ENCODE measurements at places on chromosomes 2 and 18.

DNA sequence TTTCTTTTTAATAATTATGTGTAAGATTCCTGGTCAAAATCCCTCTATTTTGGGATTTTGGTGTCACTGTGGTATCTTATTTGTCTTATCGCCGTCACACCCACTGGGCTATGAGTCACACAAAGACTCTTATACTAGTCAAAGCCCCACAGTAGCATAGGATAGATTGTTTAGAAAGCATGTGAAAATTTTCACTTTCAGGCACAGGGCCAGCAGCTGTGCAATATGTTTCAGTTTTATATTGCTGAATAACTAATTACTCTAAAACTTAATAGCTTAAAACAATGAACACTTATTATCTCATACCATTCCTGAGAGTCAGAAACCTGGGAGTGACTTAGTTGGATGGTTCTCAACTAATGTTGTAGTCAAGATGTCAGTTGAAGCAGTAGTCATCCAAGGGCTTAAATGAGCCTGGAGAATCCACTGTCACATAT lies 24.0 kb downstream of the CFAP210 start:
- DNase-seq = peak; percentile 20

- no peak for DNase-seq
Measured at GRCh38 chr2:43402002-43402401, 175.6 kb upstream of the ZFP36L2 start.

- peak; percentile 57 for DNase-seq
Measured at GRCh38 chr2:11669454-11670291, at the start of gene NTSR2. Gene NTSR2, minus strand, starts transcription at chr2:11670195. Its CDS starts 66 bp downstream, at chr2:11670129.

GRCh38 chr2:48601349-48601748 lies 16.3 kb upstream of the GTF2A1L start:
- DNase-seq = peak; percentile 8

DNA sequence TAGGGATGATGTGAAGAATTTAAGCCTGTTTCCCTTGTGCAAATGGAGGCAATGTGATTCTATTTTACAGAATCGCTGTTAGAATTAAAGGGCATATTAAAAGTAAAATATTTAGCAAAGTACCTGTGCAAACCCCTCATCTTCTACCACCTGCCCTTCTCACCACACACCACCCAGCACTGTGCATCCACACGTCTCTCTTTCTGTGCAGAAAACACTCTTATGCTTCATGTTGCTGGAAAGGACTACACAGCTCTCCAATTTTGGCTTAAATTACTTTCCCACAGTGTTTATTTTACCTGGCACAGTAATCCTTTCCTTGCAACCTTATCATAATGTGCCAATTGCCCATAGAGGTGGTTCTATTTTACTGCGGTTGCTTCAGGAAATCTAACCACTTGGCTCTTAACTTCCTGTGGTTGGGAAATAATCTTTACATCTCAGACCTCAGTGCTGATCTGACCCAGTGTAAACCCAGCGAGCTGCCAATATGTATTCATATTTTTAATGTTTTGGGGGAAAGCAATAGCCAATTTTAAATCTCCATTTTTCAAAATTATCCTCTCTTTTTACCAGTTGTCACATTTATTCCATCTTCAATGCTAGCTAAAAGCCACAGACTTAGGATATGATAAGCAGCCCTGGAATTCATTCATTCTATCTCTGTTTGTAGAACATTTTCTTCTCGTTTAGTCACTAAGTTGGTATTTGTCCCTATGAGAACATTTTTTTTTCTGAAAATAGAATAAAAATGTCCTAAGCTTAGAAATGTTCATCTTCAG lies 250.9 kb downstream of the DSEL start:
- DNase-seq = peak; percentile 74

DNA sequence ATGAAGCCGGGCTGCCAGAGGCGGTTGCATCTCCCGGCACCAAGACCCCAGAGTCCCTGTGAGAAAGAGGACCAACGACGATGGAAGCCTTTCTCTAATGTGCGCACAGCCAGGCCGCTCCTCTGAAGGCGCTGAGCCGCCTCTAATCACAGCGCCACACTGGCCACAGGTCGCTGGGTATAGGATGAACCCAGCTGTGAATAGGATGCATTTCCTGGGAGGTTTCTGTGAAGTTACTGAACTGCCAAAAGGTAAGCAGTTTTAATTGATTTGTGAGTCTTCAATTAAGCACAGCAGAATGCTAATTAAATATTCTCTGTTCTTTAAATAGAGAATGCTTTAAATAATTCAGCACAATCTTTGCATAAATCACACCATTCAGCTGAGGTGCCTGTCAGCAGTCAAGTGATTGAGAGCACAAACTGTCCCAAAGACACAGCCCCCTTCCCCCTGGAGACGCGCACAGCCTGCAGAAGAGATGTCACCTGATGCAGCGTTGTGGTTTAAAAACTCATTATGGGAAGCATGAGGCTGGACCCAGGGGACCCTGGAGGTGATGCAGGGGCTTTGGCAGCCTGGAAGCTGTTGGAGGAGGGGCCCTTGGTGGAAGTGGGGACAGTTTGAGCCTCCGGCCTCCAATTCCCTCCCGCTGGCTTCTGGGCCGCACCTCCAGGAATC lies 98.1 kb downstream of the RTP5 start:
- DNase-seq = no peak

- no peak for DNase-seq
Measured at GRCh38 chr2:20446255-20446916, 488 bp upstream of the RHOB start.

- no peak for DNase-seq
Measured at GRCh38 chr2:235958221-235958930, 209.8 kb downstream of the GBX2 start.

GRCh38 chr2:9174771-9175437 lies 31.7 kb upstream of the ASAP2 start:
- DNase-seq = peak; percentile 83

DNA sequence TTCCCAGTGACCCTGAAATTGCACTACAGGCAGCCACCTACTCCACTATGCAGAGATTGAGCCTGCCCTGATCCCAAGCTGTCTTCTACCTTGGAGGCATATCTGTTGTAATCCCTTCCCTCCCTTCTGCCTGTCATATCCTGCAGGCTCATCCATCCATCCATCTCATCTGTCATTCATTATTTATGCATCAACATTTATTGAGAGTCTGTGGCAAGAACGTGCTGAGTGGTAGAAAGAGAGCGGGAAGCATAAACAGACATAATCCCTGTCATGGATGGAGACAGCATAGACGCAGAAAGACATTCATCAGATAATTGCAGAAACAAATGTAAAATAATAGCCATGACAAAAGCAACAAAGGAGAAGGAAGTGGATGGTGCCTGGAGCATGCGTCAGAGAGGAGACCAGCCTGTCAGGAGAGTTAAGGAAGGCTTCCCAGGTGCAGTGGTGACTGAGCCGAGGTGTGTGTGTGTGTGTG lies 110.7 kb upstream of the STPG4 start:
- no peak for DNase-seq

GRCh38 chr2:99772591-99773331 lies 282.9 kb upstream of the REV1 start:
- no peak for DNase-seq

DNA sequence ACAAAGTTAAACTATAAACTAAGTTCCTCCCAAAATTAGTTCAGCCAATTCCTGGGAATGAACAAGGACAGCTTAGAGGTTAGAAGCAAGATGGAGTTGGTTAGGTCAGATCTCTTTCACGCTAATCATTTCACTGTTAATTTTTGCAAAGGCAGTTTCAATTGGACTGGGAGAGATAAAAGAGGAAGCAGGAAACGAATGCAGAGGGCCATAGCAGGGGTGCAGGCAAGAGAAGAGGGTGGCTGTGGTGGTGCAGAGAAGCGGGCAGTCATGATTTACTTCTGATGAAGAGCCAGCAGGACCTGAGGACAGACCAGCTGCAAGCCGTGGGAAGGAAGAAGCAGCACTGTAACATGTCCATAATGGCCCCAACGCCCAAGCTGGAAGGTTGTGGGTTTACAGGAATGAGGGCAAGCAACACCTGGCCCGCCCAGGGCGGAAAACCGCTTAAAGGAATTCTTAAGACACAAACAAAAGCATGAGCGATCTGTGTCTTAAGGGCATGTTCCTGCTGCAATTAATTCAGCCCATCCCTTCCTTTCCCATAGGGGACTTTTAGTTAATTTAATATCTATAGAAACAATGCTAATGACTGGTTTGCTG lies 4.1 kb upstream of the RMP24 start:
- no peak for DNase-seq

GRCh38 chr2:112706170-112706664 lies 14.6 kb upstream of the NT5DC4 start:
- DNase-seq = no peak

- peak; percentile 97 for DNase-seq
Measured at GRCh38 chr18:3624935-3625741, 175.2 kb downstream of the TGIF1 start.

DNA sequence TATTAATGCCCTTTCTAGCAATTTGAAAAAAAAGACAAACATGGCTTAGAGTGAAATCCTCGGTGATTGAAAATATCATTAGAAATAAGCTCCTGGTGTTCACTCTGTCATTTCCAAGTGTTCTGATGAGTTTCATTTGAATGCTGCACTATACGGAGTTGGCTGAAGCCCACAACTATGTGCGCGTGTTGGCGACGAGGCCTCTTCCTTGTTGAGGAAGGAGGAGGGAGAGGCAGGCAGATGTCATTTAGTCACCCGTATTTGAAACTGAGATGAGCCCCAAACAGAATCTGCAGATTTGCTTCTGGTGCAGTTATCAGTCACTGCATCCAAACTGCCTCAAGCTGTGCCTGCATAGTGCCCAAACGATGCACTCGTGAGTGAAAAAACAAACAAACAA lies 23.5 kb upstream of the SKOR2 start:
- peak; percentile 37 for DNase-seq

DNA sequence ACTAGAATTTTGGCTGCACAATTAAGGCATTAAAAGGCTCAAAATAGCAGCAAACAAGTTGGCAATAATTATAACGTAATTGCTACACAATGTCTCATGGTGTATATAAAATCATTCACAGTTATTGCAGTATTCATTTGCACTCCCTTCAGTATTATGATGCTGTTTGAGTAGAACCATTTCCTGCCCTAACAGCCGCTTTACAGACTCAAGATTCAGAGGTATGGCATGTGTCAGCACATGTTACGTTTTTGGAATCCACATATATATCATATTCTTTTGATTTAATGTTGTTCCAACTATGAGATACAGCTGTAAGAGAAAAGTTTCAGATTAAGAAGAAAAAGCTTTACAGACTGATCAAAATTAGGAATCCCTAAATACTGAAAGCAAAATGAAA lies 56.3 kb upstream of the NCKAP5 start:
- DNase-seq = no peak

DNA sequence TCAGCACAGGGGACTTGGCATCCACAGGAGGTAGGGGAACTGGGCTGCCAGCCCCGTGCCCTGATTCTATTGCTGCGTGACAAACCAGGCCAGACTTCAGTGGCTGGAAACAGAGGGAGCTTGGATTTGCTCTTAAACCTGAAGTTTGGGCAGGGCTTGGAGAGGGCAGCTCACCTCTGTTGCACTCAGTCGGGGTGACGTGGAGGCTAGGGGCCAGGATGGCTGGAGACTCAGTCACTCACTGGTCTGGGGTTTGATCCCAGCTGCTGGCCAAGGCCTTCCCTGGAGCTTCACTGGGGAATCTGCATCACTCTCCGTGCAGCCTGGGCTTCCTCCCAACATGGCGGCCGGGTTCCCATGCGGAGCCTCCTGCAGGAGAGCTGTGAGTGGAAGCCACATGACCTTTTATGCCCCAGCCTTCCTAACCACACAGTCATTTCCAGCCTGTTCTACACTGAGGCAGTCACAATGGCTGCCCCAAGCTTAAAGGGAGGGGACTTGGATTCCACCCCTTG lies 175.2 kb upstream of the HDAC4 start:
- DNase-seq = no peak

DNA sequence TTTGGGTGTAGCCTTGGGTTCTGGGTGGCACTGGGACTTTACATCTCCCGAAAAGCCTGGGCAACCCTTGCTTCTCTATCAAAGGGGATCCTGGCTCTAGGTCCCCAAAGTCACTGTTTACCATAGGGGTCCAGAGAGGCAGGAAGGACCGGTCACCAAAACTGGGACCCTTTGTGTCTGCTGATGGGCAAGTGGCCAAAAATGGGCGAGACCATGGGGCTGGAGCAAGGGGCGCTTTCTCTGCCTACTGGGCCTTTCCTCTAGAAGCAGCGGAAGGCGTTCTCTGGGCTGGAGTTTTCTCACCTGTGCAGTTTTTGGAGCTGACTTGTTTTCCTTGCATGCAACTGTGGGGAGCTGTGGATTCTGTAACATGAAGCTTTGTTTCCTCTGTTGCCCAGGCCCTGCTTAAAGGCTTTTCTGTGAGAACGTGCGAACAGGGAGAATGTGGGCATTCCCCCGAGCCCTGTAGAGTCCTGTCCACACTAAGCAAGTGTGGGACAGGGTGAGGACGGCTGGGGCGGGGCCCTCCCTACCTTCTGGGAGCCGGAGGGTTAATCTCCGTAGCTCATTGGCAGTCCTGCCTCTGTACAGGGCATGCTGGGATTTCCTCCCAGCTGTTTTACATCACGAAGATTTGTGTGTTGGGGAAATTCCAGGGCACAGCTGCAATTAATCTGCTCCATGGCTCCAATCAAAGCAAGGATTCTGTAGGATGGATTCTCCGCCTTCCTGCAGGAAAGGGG lies 50.2 kb downstream of the TGOLN2 start:
- DNase-seq = peak; percentile 88

DNA sequence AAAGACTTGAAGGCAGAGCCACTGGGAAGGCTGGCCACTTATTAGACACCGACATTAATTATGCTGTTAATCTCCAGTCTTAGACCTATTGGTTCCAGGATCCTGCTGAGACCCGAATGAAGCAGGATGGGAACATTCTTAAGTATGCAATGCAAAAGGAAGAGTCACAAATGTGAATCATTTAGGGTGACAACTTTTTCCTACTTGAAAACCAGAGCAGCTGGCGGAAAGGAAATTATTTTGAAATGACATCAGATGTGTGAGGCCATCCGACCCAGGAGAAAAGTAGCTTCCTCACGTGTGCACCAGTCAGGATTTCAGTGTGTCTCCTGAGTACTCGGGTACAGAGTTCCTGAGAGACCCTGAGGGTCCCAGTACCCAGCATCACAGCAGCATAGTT lies 222.9 kb upstream of the NCKAP5 start:
- DNase-seq = peak; percentile 51

- no peak for DNase-seq
Measured at GRCh38 chr2:79275197-79275596, 115.6 kb upstream of the REG3A start.

DNA sequence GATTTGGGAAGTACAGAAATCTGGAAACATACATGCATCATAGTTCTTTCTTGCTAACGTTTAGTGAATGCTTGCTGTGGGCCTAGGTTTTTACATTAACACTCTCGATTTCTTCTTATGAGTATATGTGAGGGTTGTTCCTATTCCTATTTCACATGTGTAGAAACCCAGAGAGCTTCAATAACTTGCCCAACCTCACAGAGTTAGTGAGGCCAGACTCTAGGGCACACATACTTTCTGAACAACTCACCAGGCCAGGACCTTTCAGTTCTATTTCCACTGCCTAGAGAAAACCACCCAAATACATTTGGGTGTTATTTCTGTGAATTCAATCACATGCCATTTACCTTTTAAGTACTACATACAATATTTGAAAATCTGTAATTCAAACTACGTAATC lies 8.2 kb upstream of the KCTD1 start:
- peak; percentile 21 for DNase-seq

- DNase-seq = no peak
Measured at GRCh38 chr18:42025491-42025890, 70.5 kb downstream of the PIK3C3 start.

GRCh38 chr2:9287400-9288045 lies 80.9 kb downstream of the ASAP2 start:
- peak; percentile 99 for DNase-seq
